ENCODE measurements at places on chromosomes 13 and 19.

- DNase-seq, result peak; percentile 26
These were observed 1436.9 kb downstream of the UQCRFS1 start for GRCh38 chr19:27776020-27776419.

- DNase-seq, result no peak
These were observed 31.5 kb downstream of the COL4A2 start for GRCh38 chr13:110338441-110339101.

DNA sequence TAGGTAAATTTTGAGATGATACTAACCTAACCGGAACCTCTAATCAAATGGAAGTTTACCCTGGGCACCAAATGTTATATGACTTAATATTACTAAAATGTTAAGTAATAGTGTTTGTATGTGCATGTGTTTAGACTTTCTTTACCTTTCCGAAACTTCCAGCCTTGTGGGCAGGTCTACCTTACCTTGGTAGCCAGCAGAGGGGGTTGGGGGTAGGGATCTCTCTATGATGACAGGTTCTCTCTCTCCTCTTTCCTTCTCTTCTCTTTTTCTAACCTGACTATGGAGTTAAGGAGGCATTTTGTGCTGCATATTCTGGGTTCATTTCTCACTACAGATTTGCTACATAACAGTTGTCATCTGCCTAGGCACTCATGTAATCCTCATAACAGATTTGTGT lies 6.8 kb upstream of the FRY start:
- DNase-seq, result no peak

- DNase-seq, result no peak
These were observed 1.9 kb upstream of the VASP start for GRCh38 chr19:45505151-45505995.

- no peak for DNase-seq
These were observed 104.4 kb downstream of the DNAJC15 start for GRCh38 chr13:43127827-43128226.

DNA sequence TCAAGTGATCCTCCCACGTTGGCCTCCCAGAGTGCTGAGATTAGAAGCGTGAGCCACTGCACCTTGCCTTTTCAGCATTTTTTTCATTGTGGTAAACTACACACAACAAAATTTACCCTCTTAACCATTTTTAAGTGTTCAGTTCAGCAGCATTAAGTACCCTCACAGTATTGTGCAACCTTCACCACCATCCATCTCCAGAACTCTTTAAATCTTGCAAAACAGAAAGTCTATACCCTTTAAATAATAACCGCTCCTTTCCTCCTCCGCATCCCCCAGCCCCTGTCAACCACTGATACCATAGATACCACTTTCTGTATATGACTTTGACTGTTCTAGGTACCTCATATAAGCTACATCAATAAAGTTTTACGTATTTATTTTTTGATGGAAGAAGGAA lies 20.8 kb upstream of the CASP14 start:
- no peak for DNase-seq

- DNase-seq, result no peak
These were observed 9.3 kb upstream of the PEAK3 start for GRCh38 chr19:2291185-2291751.

DNA sequence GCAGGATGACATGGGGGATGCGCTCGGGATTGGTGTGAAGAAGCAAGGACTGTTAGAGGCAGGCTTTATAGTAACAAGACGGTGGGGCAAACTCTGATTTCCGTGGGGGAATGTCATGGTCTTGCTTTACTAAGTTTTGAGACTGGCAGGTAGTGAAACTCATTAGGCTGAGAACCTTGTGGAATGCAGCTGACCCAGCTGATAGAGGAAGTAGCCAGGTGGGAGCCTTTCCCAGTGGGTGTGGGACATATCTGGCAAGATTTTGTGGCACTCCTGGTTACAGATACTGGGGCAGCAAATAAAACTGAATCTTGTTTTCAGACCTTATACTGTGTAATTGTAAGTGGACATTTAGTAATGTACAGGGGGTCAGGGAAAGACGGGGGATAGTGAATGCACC lies 7.0 kb downstream of the KLK2 start:
- DNase-seq, result no peak

- DNase-seq, result peak; percentile 63
These were observed 792 bp upstream of the LENG8 start for GRCh38 chr19:54448040-54448773.

- DNase-seq, result peak; percentile 77
These were observed 3.7 kb downstream of the PRKACA start for GRCh38 chr19:14113762-14114414.

- DNase-seq, result no peak
These were observed 1684.2 kb upstream of the SLC10A2 start for GRCh38 chr13:104750377-104750776.

DNA sequence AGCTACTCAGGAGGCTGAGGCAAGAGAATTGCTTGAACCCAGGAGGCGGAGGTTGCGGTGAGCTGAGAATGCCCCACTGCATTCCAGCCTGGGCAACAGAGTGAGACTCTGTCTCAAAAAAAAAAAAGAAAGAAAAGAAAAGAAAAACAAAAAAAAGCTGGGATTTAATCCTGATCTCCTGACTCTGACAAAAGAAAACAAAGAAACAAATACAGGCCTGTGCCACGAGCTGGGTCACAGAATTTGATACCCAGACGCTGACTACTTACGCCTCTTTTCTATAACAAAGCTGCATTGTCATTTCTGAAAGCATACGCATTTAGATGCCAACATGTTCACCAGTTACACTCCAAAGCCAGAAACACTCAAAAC lies 18.2 kb upstream of the GTF2F2 start:
- no peak for DNase-seq

GRCh38 chr19:7366701-7367420 lies 18.1 kb downstream of the ARHGEF18 start:
- DNase-seq, result peak; percentile 61

GRCh38 chr19:47518139-47518538 lies 3.3 kb upstream of the NAPA start:
- DNase-seq, result no peak

- no peak for DNase-seq
These were observed 343.5 kb downstream of the TEX29 start for GRCh38 chr13:111663953-111664421.

- peak; percentile 12 for DNase-seq
These were observed at the start of gene FBXO17 for GRCh38 chr19:38975214-38975860. Gene FBXO17 (minus strand): TSS chr19:38975742. CDS start chr19:38950319, 25,423 bp downstream.

GRCh38 chr13:28058866-28059613 lies 41.3 kb downstream of the FLT3 start:
- DNase-seq, result peak; percentile 67

DNA sequence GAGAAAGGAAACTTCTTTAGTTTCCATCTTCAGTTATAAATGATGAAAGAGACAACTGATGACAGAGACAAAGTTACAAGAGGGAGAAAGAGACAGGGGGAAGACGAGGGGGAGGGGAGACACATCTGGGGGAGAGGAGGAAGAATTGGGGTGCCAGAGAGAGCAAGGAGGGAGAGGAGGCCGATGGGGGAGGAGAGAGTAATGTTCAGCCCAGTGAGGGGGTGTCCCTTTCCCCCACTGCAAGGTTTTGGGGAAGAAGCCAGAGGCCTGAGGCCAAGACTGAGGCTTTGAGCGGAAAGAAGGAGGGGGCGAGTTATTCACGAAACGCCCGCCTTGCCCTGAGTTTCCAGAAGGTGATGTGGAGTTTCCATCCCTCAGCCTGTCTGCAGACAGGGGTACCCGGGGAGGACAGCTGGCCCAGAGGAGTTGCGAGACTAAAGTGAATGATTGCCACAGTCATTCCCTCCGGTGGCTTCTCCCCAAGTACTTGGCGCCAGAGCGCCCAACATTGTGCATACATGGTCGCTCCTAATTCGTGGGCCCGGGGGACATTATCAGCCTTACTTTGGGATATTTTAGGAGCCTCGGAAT lies 558 bp upstream of the PPAN start:
- DNase-seq, result no peak

- no peak for DNase-seq
These were observed 142.5 kb downstream of the SLC7A1 start for GRCh38 chr13:29452773-29453616.

GRCh38 chr13:19984430-19985218 lies 26.1 kb downstream of the ZMYM2 start:
- peak; percentile 48 for DNase-seq

DNA sequence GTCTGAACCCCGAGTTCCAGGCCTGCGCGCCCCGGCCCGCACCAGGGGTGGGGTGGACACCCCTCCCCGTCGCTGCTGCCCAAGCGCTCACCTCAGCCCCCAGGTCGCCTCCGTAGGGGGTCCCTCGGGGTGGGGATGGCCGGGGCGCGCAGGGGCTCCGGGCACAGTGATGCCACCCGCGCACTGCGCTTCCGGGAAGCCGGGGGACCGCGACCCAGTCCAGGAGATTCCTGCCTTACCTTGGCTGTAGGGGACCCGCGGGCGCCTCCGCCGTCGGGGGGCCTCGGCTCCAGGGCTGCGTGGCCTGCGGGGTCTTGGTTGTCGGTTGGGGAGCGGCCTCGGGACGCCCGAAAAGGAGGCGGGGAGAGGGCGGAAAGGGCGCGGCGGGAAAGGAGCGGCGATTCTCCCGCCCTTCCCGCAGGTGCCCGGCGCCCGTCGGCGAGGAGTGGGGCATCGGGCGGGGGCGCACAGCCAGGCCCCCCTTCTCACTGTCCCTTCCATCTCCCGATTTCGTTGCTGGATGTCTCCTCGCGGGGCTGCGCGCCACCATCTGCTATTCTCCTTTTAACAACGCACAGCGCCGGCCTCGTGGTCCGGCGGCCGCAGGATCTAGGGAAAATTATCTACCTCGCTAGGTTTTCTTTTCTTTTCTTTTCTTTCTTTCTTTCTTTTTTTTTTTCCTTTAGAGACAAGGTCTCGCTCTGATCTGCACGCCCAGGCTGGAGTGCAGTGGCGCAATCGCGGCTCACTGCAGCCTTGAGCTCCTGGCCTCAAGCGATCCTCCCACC lies at the start of gene KEAP1:
TSS of gene KEAP1 (minus strand) at position 355 of the 788 bp plus-strand sequence. CDS start 3,323 bp downstream, outside the sequence.
- peak; percentile 82 for DNase-seq

DNA sequence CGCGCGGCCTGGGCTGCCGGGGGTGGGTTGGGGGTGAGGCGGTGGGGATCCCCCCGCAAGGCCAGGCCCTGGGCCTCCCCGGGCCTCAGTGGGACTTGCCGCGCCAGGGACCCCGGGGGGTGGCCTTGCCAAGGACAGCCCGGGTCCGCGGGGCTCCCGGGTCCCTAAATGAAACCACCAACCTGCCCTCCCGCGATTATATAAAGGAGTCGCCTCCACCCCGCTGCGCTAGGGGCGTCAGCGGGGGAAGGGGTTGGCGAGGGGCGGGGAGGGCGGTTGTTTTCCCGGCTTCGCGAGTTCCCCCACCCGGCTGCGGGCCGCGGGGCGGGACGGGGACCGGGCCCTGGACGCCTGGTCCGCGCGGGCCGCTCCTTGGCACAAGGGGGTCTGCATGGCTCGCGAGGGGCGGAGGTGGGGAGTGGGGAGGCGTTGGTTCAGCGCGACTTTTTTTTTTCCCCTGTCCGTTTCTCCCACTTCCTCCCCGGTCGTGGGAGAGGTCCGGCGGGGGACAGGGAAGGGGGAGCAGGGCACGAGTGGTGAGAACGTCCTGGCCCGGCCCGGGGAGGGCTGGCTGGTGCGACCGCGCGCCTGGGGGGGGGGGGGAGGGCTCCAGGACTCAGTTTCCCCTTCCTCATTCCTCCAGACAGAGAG lies 822 bp upstream of the ZBTB7A start:
- peak; percentile 89 for DNase-seq

DNA sequence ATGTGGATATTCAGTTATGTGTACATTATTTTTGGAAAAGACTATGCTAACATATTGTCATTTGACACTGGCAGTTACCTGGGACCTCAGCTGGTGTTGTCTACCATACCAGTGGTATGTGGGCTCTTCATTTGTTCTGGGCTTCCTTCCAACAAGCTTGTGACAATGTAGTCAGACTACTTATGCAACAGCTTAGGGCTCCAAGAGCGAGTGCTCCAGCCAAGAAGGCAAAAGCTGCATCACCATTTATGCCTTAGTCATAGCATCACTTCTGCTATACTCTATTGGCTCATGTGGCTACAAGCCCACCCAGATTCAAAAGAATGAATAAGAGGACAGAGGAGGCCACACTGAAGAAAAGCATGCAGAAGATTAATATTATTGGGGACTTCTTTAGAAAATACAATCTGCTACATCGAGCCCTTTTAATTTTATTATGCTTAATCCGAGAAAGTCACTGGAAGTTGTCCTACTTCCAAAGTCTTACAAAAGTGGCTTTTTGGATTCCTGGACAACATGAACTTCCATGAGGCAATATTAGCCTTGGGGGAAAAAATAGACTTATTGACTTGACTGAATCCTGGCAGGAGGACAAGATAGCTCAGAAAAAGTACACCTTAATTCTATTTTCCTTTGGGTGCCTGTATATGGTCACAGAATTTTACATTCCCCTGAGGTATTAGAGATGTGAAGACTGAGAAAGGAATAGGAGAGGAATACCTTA lies 529.4 kb upstream of the HTR2A start:
- DNase-seq, result no peak

GRCh38 chr13:46160471-46161066 lies 21.4 kb downstream of the LCP1 start:
- peak; percentile 86 for DNase-seq

- DNase-seq, result no peak
These were observed 1042.9 kb downstream of the UQCRFS1 start for GRCh38 chr19:28170066-28170465.

DNA sequence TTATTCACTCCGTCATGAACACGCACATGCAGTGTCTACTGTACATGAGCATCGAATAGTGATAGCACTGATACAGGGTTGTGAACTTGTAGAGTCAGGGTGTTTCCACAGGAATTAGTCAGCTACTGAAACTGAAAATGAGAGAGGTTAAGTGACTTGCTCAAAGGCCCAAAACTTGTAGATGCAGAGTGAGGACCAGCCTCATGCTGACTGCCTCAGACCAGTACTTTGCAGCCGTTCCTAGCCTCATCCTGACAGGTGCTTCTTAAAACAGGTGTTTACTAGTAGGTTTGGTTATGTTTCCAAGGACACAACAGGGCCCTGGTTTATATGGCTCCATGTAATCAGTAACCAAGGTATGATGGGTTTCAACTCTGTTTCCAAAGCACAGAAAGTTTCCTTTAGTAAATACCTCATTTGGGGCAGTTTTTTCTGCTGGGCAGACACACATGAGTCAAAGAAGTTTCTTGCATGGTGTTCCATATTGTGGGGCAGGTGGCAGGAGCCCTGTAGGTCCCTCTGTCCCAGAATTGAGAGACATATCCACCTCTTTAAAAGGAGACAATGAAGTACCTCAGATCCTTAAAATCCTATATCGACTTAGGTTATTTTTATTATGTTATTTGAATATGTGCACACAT lies 16.0 kb downstream of the FGF9 start:
- peak; percentile 1 for DNase-seq

GRCh38 chr13:50643060-50643459 lies 200.4 kb downstream of the DLEU7 start:
- DNase-seq, result no peak

GRCh38 chr19:6048793-6049405 lies 61.4 kb downstream of the RFX2 start:
- peak; percentile 71 for DNase-seq

GRCh38 chr13:98246538-98247172 lies 69.6 kb upstream of the RNF113B start:
- DNase-seq, result no peak

DNA sequence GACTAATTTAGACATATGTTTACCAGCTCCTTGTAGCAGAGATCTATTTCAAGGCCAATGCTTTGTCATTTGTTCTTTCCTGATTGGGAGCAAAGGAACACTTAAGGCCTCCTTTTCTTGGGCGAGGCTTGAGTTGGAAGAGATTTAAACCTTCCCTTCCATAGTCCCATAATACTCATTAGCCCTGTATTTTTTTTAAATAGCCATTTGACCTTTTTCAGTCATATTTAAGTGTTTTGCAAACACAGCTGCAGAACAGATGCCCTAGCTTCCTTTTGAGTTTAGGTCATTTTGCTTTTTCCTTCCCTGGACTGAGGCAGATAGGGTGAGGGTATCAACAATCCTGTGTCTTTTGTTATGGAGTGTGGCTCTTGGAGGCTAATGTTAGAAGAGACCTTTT lies 198.3 kb downstream of the NBEA start:
- no peak for DNase-seq

- DNase-seq, result no peak
These were observed 225.5 kb upstream of the IPO5 start for GRCh38 chr13:97727991-97728390.

All from erythroblast (primary cell).